ENCODE measurements at places on chromosomes 2 and 18.
A peak's percentile ranks its signal among the peaks of the same experiment; 100 is the strongest.

- DNase-seq, result no peak
Measured at GRCh38 chr2:146386096-146386495, 1458.7 kb upstream of the ACVR2A start.

DNA sequence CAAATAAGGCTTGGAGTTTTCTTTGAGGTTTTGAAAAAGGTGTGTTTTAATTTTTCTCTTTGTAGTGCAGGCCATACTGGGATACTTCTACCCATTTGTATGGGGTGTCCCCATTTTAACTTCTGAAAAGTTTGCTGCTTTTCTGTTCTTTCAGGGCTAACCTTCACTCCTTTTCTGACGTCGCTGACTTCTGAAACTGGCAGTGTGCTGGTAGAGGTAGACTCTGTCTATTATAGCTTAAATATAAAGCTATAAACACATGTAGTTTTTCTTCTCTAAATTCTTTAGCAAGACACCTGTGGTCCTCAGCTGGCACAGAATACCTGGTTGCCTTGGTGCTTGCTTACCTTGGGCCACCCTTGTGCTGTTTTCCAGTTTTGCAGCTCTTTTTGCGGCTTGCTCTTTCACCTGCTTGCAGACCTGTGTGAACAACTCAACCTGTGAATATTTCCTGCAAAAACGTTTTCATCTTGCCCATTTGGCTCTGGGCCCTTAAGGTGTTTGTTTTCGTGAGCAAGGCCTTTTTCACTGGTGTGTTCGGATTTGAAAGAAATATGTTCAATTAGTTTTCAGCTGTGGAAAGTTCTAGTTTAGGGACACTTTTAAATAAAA is 42.2 kb downstream of the PHLPP1 start:
- no peak for DNase-seq

DNA sequence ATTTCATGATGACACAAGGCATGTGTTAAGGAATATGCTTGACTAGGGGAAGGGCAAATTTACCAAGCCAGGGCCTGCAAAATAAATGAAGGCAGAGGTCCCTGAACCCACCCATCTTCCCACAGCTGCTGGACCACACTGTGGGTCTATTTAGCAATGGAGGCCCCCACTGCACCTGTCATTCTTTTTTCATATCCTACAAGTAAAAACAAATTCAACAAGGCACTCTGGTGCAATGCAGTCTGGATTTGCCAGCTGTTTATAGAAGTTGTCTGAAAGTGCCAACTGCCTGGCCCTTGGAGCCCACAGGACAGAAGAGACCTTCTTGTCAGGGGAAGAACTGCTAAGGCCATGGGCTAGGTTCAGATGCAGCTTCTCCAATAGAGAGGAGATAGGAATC is 112.8 kb upstream of the ATL2 start:
- no peak for DNase-seq

DNA sequence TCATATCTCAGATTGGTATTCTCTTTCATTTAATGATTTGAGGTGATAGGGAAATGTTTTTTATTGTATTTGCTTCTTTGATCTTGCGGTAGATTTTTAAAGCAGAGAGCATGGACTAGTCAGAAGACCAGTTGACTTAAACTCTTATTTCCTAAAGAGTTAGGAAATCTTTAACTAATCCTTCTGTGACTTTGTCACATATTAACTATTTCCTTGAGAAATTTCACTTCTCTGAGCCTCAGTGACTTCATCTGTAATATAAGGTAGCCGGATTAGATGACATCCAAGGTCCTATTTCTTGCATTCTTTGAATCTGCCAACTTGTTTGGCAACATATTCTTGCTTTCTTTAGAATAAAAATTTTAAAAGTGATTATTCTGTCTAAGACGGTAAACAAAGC is 55.6 kb downstream of the MTX2 start:
- DNase-seq, result no peak

DNA sequence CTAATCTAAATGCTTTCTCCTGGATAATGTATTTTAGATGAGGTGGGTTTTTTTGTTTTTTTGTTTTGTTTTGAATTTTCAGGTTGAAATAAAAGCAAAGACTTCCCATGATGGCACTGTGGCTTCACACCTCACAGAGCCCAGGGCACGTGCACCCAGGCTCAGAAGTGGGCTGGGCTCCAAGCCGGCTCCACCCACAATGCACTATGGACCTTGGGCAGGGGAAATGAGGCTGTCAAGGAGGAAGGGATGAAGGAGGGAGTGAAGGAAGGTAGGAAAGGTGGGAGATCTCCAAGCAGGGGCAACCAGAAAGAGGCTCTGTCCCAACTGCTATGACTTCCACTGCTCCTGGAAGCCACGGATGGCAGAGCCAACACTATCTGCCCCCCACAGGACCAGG is 60.4 kb downstream of the BIN1 start:
- DNase-seq, result no peak

DNA sequence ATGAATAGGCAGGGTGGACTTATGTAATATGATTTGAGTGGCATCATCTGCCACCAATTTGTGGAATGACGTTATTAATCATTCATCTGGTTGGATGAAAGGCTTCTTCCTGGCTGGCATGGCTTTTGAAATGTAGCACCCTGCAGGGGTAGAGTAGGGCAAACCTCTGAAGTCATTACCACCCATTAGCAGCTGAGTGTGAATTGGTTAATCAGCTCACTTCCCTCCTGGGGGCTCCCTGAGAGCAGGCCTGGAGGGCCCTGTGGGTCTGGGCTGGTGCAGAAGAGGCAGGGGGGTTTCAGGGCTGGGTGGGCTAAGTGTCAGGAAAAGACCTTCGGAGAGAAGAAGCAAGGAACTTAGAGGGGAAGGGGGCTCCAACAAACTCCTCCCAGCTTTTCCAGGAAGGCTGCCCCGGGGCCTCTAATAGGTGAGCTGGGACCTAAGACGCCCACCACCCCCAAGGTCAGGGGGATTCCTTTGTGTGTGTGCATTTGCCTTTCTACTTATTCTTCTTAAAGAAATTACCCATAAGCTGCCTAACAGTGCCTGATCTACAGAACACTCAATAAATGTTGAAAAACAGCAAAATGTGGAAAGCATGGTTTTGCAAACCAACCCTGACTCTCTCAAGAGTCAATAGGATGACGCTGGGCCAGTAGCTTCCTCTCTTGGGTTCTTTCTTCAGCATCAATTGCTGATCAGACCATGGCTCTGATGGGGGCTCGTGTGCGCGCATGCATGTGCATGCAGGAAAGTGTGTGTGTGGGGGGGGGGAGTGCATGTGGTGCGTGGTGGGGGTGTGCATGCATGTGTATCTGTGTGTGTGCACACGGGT is 49.7 kb upstream of the ZNF516 start:
- no peak for DNase-seq

DNA sequence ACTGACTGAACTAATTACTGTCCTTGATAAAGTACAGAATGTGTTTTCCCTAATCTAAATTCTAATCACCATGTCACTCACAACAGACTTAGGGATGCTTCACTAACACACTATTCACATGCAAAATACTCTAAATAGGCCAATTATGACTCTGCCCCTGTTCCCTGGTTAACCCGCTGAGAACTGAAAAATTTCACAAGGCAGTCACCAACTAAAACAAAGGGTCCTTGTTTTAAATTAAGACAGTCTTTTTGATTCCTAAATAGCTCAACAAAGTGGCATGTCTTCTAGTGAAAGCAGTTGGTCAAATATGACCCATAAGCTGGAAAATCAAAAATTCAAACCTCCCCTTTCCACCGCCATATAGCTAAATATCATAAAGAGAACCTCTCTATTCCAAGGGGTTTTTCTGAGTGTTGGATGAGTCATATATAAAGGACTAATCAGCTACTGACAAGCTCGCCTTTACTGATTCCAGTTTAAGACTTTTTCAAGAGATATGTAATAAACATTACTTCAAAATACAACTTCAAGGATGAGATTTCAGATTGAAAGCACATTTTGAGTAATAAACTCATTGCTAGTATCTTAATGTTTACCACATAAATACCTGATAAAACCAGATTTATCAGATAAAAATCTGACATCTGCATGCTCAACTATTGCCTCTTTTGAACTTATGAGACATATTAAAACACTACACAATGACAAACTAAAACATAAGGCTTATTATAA is 235.8 kb downstream of the TCF4 start:
- no peak for DNase-seq

DNA sequence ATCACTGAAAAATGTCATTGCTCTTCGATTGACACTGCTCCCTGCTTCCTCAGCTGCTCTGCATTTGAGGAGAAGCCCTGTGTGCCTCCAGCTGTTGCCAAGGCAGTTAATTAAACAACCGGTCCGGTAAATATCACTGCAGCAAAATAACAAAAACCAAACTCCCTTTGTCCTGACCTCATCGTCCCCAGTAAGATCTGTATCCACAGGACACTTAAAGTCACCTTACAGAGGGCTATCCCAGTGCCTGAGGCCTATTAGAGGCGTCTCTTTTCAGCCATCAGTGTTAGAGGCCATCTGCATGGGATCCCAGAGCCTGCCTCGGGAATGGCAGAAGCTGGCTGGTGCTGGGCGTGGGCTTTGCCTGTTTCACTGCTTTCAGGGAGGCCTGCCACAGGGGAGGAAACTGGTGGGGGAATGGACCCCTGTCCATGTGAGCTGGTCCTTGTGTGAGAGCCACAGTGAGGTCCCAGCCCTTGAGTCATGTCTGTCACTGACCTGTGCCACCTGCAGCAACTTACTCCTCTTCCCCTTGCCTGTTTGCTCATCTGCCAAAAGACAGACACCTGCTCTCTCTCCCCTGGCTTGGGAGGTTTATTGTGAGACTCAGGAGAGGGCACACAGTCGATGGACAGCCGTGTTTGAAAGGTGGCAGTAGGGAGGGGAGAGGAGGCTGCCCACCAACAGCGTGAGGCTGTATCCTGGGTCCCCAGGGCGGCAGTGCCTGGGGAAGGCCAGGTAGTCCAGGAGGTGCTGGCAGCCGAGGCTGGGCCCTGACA is 117.7 kb upstream of the MCFD2 start:
- no peak for DNase-seq

GRCh38 chr18:37521510-37522465 is 43.8 kb downstream of the CELF4 start:
- no peak for DNase-seq

GRCh38 chr2:39913648-39914461 is 134.8 kb upstream of the THUMPD2 start:
- no peak for DNase-seq

DNA sequence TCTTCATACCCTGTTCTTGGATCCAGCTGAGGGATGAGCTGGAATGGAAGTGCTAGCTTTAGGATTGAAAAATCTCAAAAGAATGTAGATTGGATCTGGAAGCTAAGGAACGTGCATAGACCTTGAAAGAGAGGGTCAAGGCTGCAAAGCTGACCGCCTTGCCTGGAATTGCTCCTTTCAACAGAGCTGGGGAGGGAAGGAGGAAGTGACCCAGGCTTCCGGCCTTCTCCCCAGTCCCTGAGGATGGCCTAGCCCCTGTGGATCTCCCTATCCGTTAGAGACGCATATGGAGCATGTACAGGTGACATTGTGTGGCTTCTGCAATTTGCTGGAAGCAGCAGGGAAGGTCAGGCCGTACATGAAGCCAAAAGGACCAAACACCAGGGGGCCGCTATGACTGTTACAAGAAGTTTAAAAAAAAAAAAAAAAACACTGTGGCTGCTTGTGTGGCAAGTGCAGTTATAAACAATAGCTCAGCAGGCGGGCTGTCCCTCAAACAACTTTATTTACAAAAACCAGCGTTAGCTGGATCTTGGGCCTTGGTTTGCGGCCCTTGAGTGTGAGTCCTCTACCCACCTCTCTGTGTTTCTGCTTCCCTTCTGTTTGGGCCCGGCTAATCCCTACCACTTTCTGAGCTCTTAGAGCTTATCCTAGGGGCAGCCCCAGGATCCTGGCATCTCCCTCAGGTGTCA is 227.6 kb downstream of the SEPTIN10 start:
- no peak for DNase-seq

- peak; percentile 30 for DNase-seq
Measured at GRCh38 chr2:126761981-126762878, 106.3 kb downstream of the GYPC start.

DNA sequence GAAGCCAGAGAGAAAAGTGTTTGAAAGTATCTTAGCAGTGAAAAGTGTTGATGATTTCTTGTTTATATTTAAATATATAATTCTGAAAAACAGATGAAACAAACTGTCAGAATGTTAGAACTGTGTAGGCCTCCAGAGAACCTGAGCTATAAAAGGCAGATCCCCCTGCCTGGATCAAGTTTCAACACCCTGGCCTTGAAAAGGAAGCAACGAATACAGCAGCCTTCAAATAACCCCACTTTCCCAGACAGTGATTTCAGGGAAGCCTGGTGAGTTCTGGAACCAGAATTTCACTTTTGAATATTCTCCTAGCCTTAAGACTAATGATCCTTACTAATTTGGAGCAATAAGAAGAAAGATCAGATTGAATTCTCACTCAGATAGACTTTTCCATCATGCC is 13.3 kb upstream of the TRIM43 start:
- DNase-seq, result no peak

- DNase-seq, result no peak
Measured at GRCh38 chr2:25332571-25332970, 9.2 kb downstream of the DNMT3A start.
